ENCODE measurements at places on chromosomes 5 and 9.
A peak's percentile ranks its signal among the peaks of the same experiment; 100 is the strongest.

DNA sequence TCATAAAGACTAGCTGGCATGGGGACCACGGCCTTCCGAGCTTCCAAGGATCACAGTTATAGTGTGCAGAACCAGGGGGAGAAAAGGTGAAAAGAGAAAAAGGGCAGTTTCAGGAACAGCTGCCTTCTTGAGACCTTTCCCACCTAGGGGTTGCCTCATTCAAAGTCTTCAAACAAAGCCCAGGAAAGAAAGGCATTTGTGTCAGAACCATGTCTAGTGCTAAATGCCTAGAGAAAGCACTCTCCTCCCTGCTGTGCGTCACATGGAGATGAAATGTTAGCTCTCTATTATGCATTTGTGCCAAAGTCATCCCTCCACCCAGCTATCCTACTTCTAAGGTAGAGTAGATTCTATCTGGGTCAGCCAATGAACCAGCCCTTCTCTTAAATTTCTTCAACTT, 1037.3 kb upstream of the WWC1 start:
- no peak for DNase-seq

- no peak for DNase-seq
Observed at GRCh38 chr5:62134811-62135210, 171.2 kb upstream of the KIF2A start.

GRCh38 chr5:80964919-80965318, 4.8 kb downstream of the RASGRF2 start:
- DNase-seq = no peak

DNA sequence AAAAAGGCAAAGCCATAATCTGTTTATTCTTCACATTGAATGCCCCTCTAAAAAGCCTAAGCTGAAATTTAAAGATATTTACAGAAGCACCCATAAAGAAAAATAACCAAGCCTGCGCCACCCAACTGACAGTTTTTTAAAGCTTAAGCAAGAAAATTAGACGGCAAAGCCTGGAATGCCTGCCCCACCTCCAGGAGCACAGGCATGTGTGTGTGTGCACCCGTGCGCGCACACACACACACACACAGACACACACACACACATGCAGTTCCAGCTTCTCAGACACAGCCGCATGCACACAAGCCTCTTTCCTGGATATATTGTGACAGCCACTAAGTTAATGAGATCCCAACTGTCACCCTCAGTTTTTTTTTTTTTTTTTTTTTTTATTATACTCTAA, 88.2 kb downstream of the FRMD3 start:
- no peak for DNase-seq

GRCh38 chr5:40904205-40904993, 4.9 kb upstream of the C7 start:
- DNase-seq = peak; percentile 18

DNA sequence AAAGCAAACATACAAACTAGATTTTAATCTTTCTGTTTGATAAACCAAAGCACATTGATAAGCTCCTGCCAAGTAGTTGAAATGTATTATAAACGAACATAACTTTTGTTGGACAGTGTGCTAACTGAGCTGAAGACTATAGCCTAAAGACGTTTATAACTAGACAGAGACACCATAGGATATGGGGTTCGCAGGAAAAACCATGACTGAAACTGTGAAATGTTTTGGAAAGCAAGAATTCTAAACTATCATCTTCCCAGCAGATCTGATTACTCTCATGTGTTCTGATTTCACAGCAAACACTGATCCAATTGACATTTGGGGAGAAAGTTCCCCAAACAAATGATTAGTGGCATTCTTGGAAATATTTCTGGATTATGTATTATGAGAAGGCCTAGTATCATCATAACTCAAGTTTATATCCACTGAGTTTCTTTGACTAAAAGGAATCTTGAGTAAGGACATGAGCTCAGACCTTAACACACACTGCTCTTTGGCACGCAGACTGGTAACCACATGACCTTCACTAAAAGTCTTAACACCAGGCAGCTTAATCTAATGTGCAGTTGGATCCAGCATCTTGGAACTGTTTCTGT, 375.2 kb downstream of the ZNF608 start:
- no peak for DNase-seq

DNA sequence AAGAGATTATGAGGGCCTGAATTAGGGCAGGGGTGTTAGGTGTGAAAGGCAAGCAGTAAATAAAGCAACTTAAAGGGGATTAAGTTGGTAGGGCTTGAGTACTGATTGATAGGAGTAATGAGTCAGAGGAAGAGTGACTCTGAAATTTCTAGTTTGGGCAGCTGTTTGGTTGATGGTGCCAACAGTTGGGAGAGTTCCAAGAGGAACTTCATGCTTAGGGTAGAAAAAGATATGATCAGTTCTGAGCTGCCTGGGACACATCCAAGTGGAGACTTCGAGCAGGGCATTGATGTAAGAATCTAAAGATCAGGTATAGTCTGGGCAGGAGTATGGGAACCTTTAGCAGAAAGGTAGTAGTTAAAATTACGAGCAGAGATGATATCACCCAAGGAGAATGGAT, 10.2 kb downstream of the MAMDC2 start:
- DNase-seq = peak; percentile 93
